ENCODE measurements at places on chromosomes 3 and 15. TPM values are rescaled to one million over a fixed set of nuclear protein-coding genes. Genes with fewer than 3 reads are reported as not detected.

- DNase-seq, result peak; percentile 71
Measured at GRCh38 chr15:38707802-38708671, 143.4 kb upstream of the RASGRP1 start.

DNA sequence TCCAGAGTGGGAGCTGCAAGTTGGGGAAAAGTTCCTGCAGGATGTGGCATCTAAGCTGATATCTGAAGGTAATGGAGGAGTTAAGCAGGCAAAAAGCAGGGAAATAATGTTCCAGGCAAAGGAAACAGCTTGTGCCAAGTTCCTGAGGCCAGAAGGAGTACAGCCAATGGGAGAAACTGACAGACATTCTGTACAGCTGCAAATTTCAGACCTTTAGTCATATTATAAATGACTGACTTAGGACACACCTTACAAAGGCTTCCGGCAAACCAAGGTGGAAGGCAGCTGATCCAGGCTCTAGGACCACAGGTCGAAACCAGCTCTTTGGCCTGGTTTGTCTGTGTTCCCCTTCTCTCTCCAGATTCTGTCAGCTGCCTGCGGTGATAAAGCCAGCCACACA lies 9.3 kb downstream of the WWTR1 start:
- DNase-seq, result no peak

- peak; percentile 65 for DNase-seq
Measured at GRCh38 chr3:125061170-125061569, 5.4 kb upstream of the HEG1 start.

- peak; percentile 77 for DNase-seq
Measured at GRCh38 chr15:35141743-35142471, 56.8 kb upstream of the NANOGP8 start.

- no peak for DNase-seq
Measured at GRCh38 chr15:49418811-49419210, 4.2 kb upstream of the FGF7 start.

- peak; percentile 57 for DNase-seq
Measured at GRCh38 chr3:193040836-193041672, 123.4 kb upstream of the MB21D2 start.

- no peak for DNase-seq
Measured at GRCh38 chr15:90891346-90891949, 7.1 kb downstream of the FES start.

DNA sequence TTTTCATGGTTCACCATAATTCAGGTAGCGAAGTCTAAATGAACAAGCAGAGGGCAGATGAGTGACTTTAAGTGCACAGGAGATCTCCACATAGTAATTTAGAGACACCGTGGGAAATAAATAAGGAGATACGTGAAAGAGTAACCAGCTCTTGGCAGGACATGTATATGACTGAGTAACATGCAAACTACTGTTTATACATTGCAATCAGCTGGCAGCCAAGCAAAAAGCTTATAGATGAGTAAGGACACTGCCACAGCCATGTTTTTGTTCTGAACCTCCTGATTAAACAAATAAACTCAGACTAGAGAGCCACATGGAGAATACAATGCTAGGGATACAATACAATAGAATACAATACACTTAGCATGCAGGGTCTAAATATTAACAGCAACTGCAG lies 252.4 kb downstream of the FHIT start:
- no peak for DNase-seq

- peak; percentile 27 for DNase-seq
Measured at GRCh38 chr15:36742696-36743095, 163.3 kb downstream of the CDIN1 start.

DNA sequence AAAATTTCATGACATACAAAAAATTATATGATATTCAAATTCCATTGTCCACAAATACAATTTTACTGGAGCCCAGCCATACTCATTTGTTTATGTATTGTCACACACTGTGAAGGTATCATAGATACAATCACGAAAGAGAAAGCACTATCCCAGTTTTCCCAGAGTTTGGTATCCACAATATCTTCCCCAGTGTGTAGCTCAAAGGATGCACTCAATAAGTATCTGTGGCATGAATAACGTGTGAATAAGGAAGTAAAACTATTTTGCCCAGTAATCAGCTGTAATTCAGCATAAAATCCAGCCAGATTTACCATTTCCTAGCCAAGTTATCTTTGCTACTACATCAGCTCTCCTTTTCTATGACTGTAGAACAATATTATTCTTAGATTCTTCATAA lies 131.3 kb upstream of the KCNMB2 start:
- no peak for DNase-seq

The AADAC gene
- not detected for total RNA-seq

The TMCO5A gene
- total RNA-seq, result not detected

The LRRN1 gene
- not detected for total RNA-seq

The BCL2A1 gene
- not detected for total RNA-seq

Measured in HFFc6 (cell line).